ENCODE measurements at places on chromosomes 4 and X.

DNA sequence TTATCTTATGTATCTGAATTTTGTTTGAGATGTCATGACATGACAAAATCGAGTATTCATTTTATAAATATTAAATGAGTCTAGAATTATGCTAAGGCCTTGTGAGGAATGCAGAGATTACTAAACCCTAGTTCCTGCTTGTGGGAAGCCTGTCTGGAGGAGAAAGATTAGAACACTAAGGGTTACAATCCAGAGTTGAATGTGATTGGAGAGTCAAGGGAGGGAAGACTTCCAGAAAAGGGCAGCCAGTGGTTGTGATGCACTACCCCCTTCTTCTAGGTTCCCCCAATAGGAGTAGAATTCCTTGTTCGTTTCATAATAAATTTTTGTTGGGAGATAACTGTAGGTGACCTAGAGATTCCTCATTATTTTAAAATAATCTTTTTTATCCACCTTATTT is 141.1 kb downstream of the AFF1 start:
- no peak for DNase-seq

DNA sequence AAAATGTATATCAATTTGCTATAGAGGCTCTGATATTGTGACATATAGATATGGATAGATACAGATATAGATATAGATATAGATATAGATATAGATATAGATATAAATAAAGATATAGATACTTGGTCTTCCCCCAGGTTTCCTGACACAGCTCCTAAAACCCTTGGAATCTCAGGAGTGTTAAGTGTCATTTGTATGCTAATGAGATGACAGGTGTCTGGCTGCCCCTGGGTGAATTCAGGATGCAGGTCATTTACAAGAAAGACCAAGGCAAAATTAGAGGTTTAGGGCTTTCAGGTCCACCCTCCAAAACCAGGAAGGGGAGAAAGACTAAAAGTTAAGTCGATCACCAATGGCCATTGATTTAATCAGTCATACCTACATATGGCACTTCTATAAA is 1034.8 kb downstream of the PDHA2 start:
- DNase-seq = no peak

DNA sequence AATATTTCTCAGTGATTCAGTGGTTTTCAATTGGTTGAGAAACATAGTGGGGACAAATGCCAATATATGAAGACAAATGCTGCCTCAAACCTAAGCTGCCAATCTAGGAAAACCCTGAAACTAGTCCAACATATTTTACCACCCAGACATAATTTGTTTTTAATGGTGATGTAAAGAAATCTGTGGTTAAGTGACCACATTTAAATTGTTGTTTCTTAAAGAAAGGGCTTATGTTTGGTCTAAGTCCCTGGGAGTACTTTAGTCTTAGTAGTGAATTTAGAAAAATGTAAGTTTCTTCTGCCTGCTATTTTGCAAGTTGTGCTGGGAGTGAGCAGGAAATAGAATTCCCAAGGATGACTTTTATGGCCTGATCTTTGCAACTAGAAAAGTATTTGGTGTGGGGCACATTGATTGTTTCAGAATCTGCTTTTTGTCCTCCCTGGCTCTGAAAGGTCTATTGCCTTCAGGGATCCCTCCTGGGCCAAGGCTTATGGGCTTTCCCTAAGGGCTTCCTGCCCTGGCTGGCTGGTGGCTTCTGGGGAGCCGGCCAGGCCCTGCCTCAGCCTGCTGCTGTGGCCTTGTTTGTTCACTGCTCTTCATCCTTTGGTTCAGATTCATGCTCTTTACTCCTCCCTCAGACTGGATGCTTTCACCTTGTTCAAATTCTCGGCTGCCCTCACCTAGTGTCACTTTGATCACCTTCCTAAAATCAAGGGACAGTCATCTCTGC is 169.8 kb upstream of the JADE1 start:
- peak; percentile 4 for DNase-seq

GRCh38 chrX:133337250-133337649 is 78.0 kb downstream of the GPC4 start:
- DNase-seq = no peak

GRCh38 chrX:124358800-124359383 is 12.5 kb downstream of the SH2D1A start:
- DNase-seq = no peak

GRCh38 chrX:154470434-154470833 is 8.6 kb downstream of the LAGE3 start:
- DNase-seq = no peak

DNA sequence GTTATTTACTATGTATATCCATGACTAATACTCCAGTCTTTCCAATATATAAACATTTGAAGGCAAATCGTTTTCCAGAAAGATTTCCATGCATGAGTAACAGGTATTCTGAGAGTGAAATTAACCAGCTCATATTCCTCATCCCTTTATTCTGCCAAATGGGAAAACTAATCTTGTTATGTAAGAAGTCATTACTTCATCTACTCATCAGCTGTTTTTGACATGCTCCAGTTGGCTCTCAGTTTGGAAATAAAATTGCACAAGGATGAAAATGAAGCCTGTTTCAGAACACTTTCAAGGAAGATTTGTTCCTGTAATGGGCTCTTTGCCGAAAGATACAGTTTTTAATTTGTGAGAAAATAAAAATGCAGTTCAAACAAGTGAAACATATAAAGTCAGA is 121.9 kb downstream of the KCTD8 start:
- DNase-seq = no peak

DNA sequence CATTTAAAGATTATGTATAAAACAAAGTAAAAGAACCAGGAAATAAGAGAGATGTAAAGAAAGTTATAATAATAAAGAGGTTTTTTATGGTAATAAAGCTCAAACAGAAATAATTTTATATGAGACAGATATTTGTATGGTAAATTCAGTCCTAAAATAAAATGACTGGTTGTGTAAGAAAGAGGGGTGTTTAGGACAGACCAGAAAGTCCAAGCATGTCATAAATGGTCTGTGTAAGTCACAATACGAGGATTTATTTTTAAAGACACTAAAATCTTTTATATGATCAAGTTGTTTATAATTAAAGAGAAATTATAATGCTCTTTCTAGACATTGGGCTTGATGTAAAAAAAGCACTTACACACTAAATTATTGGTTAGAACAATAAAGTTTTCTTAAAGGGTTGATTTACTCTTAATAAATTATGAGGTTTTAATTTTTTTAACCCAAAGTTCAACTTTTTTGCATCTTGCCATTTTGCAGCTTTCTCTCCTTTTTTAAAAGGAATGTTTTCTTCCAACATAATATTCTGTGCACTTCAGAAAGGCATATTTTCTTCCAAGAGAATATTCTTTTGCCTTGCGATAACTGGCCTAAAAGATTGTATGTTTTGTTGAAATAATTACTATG is 61.9 kb upstream of the TCEAL2 start:
- no peak for DNase-seq

DNA sequence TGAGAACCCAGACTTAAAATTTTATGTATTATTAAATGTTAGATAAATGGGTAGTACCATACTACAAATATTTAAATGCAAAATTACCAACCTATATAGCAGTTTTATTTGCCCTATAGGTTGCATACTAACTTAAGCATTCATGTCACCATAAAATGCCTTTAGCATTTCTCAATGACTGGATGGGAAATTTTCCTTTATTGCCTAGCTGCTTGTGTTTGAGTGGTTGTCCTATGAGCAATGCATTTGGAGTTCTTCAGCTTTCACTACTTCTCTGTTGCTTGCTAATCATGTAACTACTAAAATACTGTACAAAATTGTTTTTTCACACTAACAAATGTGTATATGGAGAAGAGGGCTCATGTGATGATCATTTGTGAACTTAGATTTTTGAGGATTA is 44.2 kb upstream of the CEP135 start:
- no peak for DNase-seq

- DNase-seq = no peak
Observed at GRCh38 chr4:21512353-21512752, 436.2 kb downstream of the KCNIP4 start.

GRCh38 chr4:98421111-98421510 is 159.9 kb downstream of the RAP1GDS1 start:
- DNase-seq = no peak

DNA sequence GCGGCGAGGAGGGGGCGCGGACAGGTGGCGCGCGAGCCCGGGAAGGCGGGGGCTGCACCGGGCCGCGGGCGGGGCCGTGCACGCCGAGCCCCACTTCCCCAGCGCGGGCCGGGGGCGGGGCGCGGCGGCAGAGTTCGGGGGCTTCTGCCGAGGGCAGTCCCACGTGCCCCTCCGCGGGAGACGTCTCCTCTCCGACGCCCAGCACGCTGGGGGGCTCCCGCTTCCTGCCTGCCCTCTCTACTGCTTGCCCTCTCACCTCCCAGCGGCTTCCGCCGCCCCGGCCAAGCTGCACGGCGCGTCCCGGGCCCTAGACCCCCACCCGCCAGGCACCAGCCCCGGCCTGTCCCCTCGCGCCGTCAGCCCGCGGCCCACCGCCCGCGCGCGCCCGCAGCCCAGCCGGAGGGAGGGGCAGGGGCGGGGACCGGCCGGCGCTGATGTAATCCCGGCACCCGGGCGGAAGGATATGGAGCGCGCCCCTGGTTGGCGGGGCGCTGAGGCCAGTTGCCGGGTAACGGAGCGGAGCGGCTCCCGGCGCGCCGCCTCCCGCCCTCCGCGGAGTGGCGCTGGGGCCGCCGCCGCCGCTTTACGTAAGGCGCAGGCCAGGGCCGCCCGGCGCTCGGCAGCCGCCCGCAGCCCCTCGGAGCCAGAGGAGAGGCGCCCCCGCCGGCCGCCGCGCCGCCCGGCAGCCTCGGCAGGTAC is at the start of gene KIAA0232:
Gene KIAA0232 (plus strand): TSS at position 581 of the 699 bp plus-strand sequence. CDS start 41,727 bp downstream, outside the sequence.
- peak; percentile 80 for DNase-seq

GRCh38 chr4:121773883-121774282 is 8.9 kb upstream of the SMIM43 start:
- DNase-seq = no peak

DNA sequence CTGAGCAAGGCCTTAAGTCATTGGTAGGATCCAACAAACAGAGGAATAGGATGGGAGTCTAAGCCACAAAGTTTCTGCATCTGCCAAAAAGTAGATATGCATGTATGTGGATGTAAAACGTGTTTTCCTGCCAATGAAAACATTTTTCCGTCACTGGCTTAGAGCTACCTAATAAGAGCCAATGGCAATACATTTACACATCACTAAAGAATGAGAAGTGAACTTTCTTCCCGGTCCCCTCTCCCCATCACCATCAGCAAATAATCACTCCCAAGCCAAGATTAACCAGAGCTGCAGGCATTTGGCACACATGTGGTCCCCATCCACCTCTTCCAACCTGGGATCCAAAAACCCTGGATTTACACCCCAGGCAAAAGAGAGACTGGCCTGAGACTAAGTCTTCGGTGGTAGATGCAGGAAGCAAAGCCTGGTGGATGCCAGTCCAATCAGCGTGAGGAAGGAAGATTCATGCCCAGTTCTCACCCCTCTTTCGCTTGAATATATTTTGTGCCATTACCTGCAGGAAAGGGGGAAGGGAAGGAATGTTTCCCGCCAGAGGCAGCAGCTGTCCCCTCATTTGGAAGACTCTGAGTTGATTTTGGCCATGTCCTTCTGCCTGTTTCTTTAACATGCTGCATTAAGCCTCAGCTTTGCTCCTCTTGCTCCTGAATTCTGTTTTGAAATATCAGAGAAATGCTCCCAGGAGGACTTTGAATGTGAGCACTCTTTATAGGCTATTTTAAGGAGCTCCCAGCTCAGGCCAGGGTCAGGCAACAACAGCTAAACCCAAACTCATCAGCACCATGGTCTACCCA is 131.4 kb downstream of the CHIC2 start:
- no peak for DNase-seq

DNA sequence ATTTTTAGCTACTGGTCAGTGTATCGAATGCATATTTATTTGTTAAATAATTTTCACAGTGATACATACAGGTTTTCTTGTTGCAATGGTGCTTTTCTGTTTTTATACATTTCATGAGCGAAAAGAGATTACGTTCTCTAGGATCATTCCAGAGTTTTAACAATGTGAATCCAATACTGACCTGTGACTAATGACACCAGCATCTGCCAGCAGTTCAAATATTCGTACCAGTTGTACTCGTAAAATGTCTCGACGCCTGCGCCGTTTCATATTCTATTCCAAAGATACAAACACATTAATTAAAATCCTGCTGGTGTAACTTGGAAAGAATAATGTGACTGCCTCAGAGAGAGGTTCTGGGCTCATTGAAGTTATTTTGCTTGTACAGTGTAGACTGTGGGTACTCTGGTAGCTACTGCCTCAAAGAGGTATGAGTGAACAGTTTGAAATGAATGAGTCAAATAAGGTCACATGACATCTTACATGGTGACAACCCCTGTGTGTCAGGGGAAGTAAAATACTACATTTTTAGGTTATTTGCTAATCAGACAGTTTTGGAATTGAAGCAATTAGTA is 80.7 kb downstream of the ZAR1 start:
- DNase-seq = no peak

- DNase-seq = no peak
Observed at GRCh38 chrX:117327373-117327772, 789.2 kb downstream of the KLHL13 start.

DNA sequence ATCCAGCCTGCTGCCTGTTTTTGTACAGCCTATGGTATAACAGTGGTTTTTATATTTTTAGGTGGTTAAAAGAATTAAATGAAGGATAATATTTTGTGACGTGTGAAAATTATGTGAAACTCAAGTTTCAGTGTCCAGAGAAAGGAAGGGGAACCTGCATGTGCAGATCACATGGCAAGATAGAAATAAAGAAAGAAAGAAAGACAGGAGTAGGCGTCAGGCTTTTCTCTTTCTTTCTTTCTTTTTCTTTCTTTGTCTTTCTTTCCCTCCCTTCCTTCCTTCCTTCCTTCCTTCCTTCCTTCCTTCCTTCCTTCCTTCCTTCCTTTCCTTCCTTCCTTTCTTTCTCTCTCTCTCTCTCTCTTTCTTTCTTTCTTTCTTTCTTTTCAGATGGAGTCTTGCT is 42.0 kb upstream of the HUWE1 start:
- DNase-seq = no peak

GRCh38 chr4:75344915-75345314 is 169.3 kb downstream of the RCHY1 start:
- no peak for DNase-seq

DNA sequence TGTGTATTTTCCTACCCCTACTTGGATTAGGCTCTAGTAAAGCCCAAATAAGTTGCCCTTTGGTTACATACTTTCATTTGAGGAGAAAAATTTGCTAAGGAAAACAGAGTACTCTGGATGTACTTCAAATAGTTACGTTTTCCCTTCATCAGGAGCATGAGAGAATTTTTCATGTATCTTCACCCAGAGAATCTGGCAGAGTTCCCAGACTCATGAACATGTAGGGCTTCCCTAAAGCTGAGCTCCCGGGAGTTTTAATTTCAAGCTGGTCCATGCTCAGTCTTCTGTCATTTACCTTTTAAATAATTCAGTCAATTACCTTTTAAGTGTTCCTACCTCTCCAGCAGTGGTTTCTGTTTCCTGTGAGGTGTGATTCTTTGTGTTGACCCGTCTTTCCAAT is 367.5 kb upstream of the GRID2 start:
- DNase-seq = no peak

GRCh38 chr4:122131562-122132157 is 20.5 kb upstream of the BLTP1 start:
- DNase-seq = no peak

- DNase-seq = no peak
Observed at GRCh38 chr4:95643627-95644026, 94.9 kb upstream of the UNC5C start.
